Urinary bladder (tissue), 4 donors: ENCODE measurements at places on chromosomes 7 and 10. TPM values are rescaled to one million over a fixed set of nuclear protein-coding genes. Genes with fewer than 3 reads are reported as not detected.

The ZNF804B gene
- total RNA-seq = 1.2 TPM

The EPHB6 gene
- 10.8 TPM for total RNA-seq

- DNase-seq = no peak
Observed at GRCh38 chr10:29377333-29377961, 88.6 kb downstream of the LYZL1 start.

GRCh38 chr7:142717453-142717852, 31.8 kb upstream of the PRSS1 start:
- DNase-seq = no peak

- no peak for DNase-seq
Observed at GRCh38 chr10:131146790-131147189, 164.7 kb downstream of the TCERG1L start.

The CYP3A7 gene
- 0.21 TPM for total RNA-seq

DNA sequence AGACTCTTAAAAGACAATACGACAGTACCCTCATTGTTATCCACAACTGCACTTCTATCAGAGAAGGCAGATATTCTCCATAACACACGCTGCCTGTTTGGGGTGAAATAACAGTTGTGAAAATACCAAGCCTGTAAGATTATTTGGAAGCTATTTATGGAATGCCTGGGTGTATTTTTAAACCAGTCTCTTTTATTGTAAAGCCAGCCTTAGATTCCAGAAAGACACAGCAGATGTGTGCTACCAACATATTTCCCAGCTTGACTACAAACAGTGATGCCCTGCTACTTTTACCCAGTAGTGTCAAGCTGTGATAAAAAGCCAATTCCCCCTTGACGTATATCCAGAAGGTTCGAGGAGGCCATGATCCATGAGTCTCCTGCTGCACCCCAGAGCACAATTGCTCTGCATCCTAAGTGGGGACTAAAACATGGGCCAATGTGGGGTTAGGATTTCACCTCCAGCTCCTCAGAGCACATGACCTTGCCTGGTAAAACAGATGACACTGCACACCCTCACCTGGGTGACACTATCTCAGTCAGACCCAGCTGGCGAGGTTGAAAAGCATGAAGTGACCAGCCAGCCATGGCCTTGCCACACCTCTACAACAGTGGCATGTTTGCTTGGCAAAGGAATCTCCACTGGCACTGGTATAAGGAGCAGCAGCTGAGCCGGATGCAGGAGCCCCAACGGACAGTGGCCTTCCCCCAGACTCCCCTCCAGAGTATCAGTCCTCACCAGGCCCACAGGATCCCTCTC, 62.2 kb downstream of the GFRA1 start:
- no peak for DNase-seq

- no peak for DNase-seq
Observed at GRCh38 chr7:17408245-17408903, 109.9 kb downstream of the AHR start.

The NUTM2E gene
- not detected for total RNA-seq

DNA sequence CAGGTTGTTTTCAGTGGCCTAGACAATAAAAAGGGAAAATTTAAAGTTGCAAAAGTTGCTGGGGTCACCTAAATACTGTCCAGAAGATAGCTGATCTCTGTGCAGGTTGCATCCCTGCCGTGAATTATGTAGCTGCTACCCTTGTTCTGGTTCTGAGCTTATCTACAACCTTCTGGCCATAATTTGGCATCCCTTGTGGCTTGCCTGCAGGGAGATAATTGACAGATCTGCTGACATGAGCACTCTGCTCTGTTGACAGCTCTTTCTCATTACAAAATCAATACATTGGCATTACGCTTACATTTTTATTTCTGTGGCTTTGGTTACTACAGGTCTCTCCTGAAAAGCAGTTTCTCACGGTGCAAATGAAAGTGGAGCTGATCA, 29.3 kb upstream of the HECTD2 start:
- no peak for DNase-seq
